T1000 (cell line): ENCODE measurements at places on chromosomes 13 and 19.

DNA sequence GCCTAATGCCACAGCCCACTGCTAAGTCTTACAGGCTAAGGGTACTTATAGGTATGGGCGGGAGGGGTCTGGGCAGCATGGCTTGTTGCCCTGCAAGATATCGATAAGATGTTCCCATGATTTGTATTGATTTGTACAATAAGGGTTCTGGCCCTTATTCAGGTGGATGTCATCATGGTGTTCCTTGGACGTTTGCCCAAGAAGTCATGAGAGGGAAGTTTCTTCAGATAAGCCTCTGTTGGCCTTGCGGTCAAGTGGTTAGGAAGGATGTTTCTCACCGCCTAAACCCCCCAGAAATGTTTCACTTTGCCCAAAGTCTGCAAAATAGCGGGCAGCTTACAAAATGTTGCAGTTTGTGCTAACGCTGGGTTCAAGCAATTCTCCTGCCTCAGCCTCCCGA lies 7.3 kb downstream of the PARP4 start:
- DNase-seq = no peak

DNA sequence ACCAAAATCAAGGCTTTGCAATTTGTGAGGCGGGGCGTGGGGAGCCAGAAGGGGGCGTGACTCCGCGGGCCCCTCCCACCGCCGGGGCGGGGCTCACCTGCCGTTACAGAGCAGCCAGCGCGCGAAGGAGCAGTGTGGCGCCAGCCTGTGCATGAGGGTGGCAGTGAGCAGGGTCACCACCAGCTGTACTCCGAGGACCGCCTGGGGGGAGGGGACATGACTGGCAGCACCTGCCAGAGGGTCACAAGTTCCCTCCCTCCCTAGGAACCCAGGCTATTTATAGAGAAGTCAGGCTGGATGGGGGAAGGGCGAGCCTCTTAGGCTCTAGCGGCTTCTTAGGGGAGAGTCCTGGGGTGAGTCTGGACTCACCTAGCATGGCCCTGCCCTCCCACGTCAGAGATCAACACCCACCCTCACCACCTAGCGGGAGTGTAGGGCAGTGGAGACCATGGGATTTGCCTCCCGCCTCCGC lies 3.6 kb downstream of the TMEM161A start:
- no peak for DNase-seq

GRCh38 chr19:37313335-37313627 lies 57.6 kb upstream of the ZNF527 start:
- no peak for DNase-seq

DNA sequence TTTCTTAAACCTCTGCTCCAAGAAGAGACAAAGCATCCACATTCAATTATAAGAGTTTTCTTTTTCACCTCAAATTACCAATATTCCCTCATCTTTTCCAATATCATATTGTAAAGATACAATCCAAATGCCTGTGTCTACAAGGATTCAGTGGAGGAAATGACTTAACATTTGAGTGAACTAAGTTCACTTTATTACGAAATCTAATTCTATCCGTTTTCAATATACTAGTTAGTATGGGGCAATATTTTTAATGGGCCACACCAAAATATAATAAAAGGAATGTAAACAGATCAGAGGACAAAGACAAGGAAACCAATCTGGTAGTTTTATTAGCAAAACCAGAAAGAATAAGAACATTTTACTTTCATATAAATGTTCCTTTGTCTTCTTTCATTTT lies 136.0 kb downstream of the DCLK1 start:
- DNase-seq = no peak

- DNase-seq = no peak
Observed at GRCh38 chr19:1302533-1303239, 17.0 kb downstream of the EFNA2 start.

- DNase-seq = no peak
Observed at GRCh38 chr19:30231408-30232318, 140.5 kb upstream of the ZNF536 start.

GRCh38 chr19:28934631-28935030 lies 278.3 kb downstream of the UQCRFS1 start:
- no peak for DNase-seq

DNA sequence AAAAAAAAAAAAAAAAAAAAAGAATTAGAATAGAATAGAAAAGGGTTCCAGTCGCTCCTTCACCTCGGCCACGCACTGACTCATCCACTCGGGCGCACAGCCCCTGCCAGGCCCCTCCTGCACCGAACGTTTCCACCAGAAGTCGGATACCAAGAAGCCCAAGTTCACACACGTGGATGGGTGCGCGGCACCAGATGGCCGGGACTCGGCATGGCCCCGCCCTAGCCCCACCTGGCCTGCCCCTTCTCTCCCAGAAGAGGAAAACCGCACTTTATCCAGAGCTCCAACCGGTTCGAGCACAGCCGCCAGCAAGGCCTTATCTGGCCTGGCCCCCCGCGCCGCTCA lies 5.9 kb downstream of the PRR36 start:
- no peak for DNase-seq

DNA sequence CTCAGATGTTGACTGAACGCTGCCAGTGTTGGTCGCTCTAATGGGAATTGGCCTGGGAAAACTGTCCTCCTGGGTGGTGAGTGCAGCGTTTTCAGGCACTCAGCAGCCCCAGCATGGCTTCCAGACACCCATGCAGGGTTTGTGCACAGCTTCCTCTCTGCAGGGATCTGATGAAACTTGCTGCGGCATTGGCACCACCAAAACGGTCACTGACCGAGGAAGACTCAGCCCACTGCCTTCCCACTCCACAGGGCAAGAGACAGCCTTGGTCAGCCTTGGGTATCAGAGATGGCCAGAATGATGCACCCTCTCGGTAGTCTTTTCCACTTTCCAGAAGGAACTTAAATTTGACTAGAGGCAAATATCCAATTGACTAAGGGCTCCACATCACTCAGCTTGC lies 398.9 kb downstream of the IRS2 start:
- no peak for DNase-seq

GRCh38 chr13:24306632-24307031 lies 2.7 kb upstream of the C1QTNF9 start:
- no peak for DNase-seq

- DNase-seq = no peak
Observed at GRCh38 chr13:72463561-72463960, 263.9 kb downstream of the MZT1 start.

DNA sequence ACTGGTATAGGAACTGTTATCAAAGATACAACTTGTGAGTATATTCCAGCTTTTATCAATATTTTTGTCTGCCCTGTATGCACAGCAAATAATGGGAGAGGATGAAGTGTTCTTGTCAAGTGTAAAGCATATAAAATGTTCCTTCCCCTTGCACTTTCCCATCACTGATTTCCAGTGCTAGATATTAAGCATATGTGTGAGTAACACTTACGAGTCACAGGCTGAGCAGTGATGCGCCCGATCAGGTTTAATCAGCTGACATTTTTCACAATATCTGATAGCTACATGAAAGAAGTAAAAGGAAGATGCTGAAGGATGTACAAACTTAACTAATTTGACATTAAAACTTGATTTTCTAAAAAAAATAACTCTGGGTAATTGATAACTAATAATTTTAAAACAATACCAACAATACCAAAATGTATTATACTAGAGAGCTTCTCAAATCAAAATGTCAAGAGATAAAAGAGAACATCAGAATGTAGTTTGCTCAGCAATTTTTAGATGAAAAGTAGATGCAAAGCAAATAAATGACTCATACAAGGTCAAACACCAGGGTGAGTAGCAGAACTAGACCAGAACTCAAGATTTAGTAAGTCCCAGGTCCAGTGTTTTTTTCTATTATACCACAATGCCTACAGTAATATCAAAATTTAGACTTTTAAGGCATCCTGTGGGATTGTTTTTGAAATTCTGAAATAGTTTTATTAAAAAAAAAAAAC lies 56.4 kb downstream of the ZDHHC20 start:
- no peak for DNase-seq

DNA sequence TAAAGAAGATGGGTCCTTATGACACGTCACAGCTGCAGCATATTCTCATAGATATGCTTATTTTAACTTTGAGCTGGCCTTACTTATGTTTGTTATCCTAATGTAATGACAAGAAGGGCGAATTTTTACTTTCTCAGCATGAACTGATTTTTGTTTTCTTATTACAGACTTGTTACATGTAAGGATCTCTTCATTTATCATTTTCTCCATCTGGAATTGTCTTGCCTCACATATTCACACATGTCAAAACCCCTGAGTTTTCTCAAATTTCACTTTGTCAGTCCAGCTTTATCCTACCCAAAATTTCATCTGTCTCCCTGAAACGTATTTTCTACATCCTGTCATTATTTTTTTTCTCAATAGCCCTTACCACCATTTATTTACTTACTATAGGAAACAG lies 1774.0 kb upstream of the PRR20A start:
- no peak for DNase-seq

DNA sequence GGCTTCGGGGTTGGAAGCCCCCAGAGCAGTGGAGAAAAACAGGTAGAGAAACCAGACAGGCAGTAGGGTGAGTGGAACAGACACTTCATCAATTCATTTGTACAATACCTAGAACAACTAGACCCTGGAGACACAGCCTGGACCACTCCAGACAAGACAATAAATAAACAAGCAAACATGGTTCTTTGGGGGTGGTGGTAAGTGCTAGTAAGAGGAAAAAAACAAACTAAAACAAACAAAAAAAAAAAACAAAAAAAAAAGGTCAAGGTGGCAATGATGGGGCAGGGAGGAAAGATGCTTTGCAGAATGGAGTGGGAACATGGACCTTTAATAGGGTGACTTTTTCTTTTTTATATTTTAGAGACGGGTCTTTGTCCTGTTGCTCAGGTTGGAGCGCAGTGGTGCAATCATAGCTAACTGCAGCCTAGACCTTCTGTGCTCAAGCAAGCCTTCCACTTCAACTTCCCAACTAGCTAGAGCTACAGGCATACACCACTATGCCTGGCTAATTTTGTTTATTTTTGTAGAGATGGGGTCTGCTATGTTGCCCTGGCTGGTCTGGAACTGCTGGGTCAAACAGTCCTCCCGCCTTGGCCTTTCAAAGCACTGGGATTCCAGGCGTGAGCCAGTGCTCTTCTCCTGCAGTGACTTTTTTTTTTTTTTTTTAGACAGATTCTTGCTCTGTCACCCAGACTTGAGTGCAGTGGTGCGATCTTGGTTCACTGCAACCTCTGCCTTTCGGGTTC lies 3.1 kb downstream of the JUNB start:
- DNase-seq = no peak

GRCh38 chr13:35767256-35767976 lies 290.9 kb upstream of the MAB21L1 start:
- DNase-seq = no peak

DNA sequence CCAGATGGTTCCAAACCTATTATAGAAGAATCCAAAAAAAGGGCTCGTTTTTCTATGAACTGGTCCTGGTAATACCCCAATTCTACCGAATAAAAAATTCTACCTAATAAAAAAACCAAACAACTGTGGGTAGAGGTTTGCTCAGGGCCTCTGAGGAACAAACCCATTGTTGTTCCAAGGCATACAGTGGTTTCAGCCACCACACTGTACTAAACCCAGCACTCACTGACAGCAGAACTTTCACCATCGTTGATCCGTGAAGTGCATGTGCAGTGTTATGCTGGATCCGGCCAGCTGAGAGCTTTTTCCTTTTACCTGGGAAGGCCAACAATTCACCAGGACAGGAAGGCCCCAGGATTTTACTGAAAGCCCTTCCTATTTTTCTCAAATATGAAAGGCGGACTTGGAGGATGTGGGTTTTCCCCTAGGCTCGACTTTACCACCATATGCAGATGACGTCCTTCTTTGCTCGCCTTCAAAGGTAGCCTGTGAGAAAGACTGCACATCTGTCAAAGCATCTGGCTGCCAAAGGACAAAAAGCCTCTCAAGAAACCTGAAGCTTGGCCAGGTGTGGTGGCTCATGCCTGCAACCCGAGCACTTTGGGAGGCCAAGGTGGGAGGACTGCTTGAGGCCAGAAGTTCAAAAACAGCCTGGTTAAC lies 7.2 kb upstream of the PABPC3 start:
- no peak for DNase-seq

DNA sequence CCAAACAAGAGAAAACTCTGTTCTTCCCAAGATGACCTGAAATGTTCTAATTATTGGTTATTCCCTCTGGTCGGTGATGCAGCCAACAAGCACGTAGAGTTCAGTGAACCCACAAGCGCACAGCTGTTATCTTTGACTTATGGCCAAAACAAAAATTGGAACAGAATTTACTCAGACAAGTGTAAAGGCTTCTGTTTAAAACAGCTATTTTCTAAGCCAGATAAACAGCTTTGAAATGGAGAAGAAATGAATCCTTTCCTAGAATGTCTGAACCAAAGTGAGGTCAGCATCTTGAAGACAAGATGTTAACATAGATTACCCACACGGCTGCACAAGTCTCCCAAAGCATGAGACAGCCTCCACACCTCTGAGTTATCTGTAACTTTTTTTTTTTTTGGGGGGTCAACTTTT lies 669.2 kb downstream of the DIAPH3 start:
- DNase-seq = no peak

- DNase-seq = no peak
Observed at GRCh38 chr13:49373716-49374115, 70.1 kb downstream of the CAB39L start.

GRCh38 chr19:41701401-41702075 lies 6.9 kb upstream of the CEACAM5 start:
- no peak for DNase-seq

GRCh38 chr13:86559901-86560300 lies 760.7 kb upstream of the SLITRK6 start:
- no peak for DNase-seq

DNA sequence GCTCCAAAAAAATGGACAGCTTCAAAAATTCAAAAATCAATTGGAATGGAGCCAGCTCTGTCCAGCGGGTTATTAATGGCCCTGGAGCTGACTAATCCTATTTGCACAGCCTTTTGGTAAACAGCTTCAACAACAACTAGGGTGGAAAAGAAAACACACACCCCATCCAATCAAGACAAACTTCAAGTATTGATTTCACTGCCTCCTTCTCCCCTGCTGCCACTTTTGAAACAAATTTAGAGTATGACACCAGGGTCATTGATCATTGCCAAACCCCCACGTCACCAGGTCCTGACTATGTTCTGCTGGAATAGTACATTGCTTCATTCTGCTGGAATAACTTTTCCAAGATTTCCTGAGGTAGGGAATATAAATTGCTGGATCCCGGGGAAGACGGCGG lies 56.8 kb upstream of the GTF3A start:
- DNase-seq = no peak

- DNase-seq = no peak
Observed at GRCh38 chr13:110138700-110139036, 168.3 kb downstream of the COL4A1 start.
